ENCODE measurements at places on chromosomes 3 and 15.

GRCh38 chr15:39300451-39301153 is 280.3 kb upstream of the THBS1 start:
- DNase-seq = no peak

GRCh38 chr15:87557881-87558280 is 698.7 kb downstream of the NTRK3 start:
- DNase-seq = no peak

DNA sequence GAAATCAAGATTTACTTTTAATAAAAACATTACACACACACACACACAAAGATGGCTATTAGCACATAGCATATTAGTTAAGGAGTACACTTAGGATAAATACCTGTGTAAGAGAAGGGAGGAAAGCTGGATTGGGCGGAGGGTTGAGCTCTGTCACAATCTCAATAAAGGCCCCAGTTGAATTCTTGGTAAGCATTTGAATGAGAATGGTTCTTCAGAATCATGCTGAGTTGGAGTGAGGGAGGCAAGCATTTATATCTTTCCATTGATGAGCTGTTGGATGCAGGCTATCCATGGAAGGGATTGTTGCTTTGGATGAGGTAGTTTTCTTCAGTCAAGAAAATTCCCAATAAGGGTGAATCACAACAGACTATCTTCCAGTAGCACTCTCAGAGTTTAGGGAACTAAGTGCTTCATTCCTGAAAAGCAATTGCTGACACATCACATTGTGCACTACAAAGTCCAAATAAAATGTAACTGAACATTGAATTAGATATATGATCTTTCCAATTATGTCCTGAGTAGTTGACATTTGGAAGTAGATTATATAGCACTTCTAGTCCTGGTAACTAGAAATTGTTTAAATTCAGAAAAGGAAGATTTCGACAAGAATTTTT is 95.7 kb downstream of the SUCNR1 start:
- DNase-seq = no peak

- DNase-seq = no peak
Measured at GRCh38 chr3:61813636-61814035, 252.3 kb downstream of the PTPRG start.

- no peak for DNase-seq
Measured at GRCh38 chr3:171190668-171191067, 164.1 kb upstream of the SLC2A2 start.

GRCh38 chr15:70086636-70087035 is 11.1 kb downstream of the TLE3 start:
- DNase-seq = no peak

GRCh38 chr15:68691705-68692104 is 112.9 kb downstream of the CORO2B start:
- no peak for DNase-seq

DNA sequence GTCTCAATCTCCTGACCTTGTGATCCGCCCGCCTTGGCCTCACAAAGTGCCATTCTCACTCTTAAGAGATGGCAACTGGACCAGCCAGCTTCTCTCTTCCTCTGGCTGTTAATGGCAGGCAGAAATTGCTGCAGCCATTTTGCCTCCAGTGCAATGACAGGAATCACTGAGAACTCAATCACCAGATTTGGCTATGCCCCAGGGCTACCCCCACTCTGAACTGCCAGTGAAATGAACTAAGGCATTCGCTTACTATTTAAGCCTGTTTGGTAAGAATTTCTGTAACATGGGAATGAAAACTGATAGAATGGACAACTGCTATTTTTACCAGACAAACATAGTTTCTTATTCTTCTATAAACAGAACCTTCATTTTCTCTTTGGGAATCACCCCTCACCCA is 24.5 kb downstream of the FOXP1 start:
- DNase-seq = no peak

- DNase-seq = peak; percentile 70
Measured at GRCh38 chr3:53890726-53891475, 758 bp downstream of the SELENOK start.

DNA sequence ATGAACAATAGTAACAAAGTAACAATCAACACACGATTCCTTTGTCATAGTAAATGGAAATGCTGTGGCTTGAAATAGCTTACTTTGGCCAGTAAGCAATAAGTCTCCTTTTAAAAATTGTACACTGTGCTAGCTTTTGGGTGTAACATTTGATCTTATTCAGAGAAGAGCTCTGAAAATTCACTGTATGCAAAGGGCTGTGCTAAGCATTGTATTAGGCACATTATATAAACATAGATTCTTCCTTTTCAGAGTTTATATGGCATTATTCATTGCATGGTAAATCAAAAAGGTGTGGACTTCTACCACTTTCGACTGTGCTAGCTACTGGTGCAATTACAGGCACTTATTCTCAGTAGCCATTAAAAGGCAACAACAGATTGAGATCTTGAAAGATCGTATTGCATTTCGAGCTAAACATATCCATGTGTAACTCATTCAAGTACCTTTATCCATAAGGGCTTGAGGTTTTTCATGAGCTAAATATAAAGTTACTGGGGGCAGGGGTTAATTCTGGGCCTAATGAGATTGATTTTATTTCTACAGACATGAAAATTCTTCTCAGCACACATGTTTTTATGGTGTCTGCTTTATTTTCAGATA is 246.8 kb downstream of the NR1D2 start:
- DNase-seq = no peak

GRCh38 chr3:38297947-38298711 is 16.0 kb downstream of the SLC22A14 start:
- DNase-seq = peak; percentile 8

- no peak for DNase-seq
Measured at GRCh38 chr3:145776782-145777408, 384.1 kb downstream of the PLOD2 start.

DNA sequence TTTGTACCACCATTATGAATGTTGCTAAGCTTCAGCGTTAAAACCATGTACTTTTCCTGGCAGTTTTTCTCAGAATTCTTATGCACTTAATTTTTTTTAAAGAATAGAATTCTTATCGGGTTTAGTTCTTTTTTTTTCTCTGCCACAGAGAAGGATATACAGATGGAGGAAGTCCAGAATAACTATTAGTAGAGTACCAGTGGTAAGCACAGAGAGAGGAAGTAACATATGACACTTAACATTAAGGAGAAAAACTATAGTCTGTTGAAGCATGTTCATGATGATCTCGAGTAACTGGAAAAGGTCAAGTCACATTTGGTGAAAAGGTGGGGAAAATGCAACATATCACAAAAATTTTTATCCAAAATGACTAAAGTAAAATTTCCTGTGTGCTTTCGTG is 68.9 kb downstream of the RNF13 start:
- no peak for DNase-seq

DNA sequence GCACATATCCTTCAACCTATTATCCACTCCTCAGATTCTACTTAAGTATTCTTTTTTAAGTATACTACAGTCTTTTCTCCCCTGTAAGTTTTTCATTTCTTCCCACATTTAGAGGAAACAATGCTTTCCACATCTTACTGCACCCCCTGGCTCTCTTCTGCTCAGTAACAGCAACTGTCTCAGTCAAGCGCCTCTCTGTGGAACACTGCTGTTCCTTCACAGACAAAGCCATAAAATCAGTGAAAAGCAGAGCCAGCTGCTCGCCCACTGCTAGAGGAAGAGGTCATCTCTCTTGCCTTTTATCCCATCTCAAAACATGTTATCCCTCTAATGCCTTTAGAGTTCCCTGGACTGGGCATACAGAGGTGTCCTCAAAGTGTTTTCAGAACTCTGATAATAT is 24.8 kb downstream of the SERP1 start:
- no peak for DNase-seq

DNA sequence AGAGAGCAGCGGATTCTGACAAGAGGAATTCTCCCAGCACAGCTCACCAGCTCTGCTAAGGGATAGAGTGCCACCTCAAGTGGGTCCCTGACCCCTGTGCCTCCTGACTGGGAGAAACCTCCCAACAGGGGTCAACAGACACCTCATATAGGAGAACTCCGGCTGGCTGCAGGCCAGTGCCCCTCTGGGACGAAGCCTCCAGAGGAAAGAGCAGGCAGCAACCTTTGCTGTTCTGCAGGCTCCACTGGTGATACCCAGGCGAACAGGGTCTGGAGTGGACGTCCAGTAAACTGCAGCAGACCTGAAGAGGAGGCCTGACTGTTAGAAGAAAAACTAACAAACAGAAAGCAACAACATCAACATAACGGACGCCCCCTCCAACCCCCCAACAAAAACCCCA is 31.3 kb upstream of the FGF12 start:
- no peak for DNase-seq

GRCh38 chr3:33848624-33849347 is 50.4 kb downstream of the PDCD6IP start:
- DNase-seq = peak; percentile 2

DNA sequence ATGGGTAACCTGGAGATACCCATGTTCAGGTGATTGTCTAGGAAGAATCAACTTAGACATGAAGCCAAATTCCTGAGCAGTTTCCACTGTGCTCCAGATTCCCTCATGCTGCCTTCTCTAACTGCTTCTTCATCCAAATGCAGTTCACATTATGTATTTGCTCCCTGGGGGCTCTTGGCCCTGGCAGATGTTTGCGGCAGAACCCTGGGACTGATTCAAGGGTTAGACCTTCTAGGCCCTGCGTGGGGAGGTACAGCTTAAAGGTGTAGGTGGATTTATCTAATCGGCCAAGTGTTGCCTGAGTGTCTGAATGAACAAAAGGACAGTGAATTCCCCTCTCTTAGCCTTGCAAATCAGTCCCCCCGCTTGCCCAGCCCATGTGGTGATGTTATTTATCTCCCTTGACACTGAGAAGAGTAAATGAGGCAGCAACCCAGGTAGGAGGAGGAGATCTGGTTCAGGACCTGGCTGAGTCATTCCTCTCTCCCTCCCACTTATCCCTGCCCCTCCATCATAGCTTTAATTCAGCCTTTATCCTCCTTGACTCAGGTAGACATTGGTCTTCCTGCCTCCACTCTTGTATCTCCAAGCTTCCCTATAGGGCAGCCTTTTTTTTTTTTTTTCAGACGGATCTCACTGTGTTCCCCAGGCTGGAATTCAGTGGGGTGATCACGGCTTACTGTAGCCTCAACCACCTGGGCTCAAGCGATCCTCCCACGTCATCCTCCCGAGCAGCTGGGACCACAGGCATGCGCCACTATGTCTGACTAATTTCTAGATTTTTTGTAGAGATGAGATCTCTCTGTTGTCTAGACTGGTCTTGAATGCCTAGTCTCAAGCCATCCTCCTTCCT is 54.8 kb downstream of the MAGEF1 start:
- DNase-seq = no peak

DNA sequence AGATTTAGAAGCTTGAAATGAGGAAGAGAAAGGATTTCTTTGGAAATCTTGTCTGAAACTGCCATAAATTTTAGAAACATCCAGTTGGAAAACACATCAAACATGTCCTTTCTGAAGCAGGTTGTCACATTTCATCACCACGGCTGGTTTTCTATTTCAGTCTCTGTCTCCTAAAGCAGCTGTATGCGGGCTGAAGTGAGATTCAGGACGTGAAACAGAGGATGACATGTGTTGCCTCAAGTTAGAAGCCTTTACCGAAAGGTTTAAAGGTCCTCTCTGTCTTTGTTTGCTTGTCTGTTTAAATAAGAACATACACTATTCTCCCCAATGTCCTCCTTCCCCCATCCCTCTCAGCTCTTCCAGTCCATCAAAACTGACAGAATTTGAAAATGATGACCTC is 141.9 kb downstream of the SQOR start:
- DNase-seq = no peak

GRCh38 chr3:79672075-79672474 is 95.7 kb downstream of the ROBO1 start:
- DNase-seq = no peak

GRCh38 chr3:184786280-184786941 is 25.6 kb upstream of the VPS8 start:
- DNase-seq = peak; percentile 31

GRCh38 chr15:26623071-26623470 is 149.8 kb downstream of the GABRB3 start:
- DNase-seq = no peak

- DNase-seq = no peak
Measured at GRCh38 chr3:14077310-14077709, 47.4 kb downstream of the CHCHD4 start.

DNA sequence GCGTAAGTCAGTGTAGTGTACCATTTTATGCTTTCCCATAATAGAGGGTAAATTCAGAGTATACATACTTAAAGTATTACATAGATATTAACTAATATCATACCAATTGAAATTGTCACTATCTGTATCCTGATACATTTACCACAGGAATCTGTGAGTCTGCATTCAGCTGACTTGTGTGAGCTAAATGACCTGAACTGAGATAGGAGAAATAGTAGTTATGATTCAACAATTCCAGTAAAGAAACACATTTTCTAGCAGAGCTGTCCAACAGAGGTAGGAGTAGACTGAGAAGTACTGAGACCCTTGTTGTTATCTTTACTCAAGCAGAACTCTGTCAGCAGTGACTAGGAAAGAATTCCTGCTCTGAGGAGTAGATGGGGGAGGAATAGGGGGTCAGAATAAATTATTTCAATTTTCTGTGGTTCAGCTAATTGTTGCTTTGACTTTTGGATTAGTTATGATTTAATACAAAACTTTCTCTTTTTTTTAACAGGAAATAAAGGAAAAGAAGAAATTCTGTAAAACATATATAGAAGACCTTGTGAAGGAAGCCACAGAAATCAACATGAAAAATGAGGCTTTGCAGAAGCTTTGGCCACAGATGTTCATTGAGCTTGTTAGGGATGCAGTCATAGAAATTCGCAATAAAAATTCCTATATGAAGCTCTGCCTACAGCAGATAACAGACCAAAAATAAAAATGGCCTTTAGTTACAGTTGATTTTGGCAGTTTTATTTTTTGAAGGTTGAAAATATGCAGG is 66.2 kb upstream of the THSD4 start:
- no peak for DNase-seq

DNA sequence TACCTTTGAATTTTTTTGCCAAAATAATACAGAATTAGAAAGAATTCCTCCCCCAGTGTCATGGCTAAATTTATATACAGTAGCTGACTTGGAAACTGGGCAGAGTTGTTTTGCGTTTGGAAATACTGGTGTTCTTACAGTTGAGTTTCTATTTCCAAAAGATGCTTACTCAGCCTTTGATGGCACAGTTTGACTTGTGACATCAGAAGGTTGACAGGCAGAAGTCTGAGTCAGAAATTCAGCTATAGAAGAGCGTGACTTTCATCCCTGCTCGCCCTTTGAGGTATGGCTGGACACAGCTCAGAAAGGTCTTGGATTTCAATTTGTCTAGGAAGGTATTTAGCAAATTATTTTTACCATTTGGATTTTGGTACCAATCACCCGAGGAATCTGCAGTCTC is 175.8 kb downstream of the VGLL4 start:
- no peak for DNase-seq

GRCh38 chr3:175593331-175593730 is 734.2 kb downstream of the NAALADL2 start:
- DNase-seq = no peak

GRCh38 chr3:89179355-89180001 is 72.1 kb downstream of the EPHA3 start:
- DNase-seq = no peak

DNA sequence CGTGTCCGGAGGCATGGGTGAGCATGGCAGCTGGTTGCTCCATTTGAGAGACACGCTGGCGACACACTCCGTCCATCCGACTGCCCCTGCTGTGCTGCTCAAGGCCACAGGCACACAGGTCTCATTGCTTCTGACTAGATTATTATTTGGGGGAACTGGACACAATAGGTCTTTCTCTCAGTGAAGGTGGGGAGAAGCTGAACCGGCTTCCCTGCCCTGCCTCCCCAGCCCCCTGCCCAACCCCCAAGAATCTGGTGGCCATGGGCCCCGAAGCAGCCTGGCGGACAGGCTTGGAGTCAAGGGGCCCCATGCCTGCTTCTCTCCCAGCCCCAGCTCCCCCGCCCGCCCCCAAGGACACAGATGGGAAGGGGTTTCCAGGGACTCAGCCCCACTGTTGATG is 49.5 kb downstream of the PGPEP1L start:
- DNase-seq = no peak

Data from CD4-positive, alpha-beta T cell treated with Interleukin-1 beta for 1 hour (primary cell).